Neural crest cell (in vitro differentiated cells): ENCODE measurements at places on chromosomes 2 and 18. TPM values are rescaled to one million over a fixed set of nuclear protein-coding genes. Genes with fewer than 3 reads are reported as not detected.
A peak's percentile ranks its signal among the peaks of the same experiment; 100 is the strongest.

- no peak for DNase-seq
These were observed 1098.0 kb upstream of the DDX18 start for GRCh38 chr2:116716444-116716843.

- no peak for DNase-seq
These were observed 210.6 kb downstream of the BABAM2 start for GRCh38 chr2:28101123-28101522.

GRCh38 chr18:29512203-29512602 lies 1335.3 kb upstream of the CDH2 start:
- no peak for DNase-seq

DNA sequence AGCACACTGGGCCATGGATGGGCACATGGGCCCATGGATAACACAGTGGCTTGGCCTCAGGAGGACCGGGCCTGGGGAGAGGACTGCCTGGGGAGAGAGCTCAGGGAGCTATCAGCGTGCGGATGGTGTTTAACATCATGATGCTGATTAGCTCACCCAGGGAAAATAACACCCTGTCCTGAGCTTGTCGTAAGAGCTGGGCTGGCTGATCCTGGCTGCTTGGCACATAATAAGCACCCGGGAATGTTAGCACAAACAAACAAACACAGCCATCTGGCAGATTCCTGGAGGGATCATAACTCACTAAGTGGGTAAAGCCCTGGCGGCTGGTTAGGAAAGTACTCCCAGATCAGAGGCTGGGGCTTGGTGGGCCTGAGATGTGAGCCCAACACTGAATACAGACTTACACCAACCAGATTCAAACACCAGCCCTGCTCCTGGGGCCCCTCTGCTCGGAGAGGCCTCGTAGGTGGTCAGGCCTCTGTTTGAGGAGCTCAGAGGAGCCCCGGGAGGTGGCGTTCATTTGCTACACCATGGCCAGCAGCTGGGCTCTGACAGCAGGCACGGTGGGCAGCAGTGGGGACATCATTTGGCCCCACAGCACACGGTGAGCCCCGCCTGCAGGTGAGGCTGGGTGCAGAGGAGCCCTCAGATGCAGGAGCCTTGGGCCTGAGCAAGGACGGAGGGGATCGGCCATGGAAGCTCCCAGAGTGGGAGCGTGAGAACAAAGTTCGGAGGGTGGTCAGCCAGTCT lies 193.4 kb upstream of the HDAC4 start:
- DNase-seq, result no peak

- no peak for DNase-seq
These were observed 55.1 kb upstream of the MAP4K3 start for GRCh38 chr2:39492095-39492590.

- no peak for DNase-seq
These were observed 25.2 kb upstream of the FAM117B start for GRCh38 chr2:202609381-202610145.

GRCh38 chr2:16281451-16282335 lies 341.3 kb downstream of the MYCN start:
- peak; percentile 33 for DNase-seq

KLF11 gene
- total RNA-seq, result 8.2 and 8.5 TPM in 2 replicates

STEAP3 gene
- 0.73 and 0.77 TPM in 2 replicates for total RNA-seq

MARS2 gene
- total RNA-seq, result 15.9 and 16.0 TPM in 2 replicates

TMEM17 gene
- total RNA-seq, result 3.1 and 4.0 TPM in 2 replicates

ALK gene
- 2.0 and 2.1 TPM in 2 replicates for total RNA-seq

GALNT14 gene
- 1.4 and 1.5 TPM in 2 replicates for total RNA-seq
